ENCODE measurements at places on chromosomes 11 and 22.

DNA sequence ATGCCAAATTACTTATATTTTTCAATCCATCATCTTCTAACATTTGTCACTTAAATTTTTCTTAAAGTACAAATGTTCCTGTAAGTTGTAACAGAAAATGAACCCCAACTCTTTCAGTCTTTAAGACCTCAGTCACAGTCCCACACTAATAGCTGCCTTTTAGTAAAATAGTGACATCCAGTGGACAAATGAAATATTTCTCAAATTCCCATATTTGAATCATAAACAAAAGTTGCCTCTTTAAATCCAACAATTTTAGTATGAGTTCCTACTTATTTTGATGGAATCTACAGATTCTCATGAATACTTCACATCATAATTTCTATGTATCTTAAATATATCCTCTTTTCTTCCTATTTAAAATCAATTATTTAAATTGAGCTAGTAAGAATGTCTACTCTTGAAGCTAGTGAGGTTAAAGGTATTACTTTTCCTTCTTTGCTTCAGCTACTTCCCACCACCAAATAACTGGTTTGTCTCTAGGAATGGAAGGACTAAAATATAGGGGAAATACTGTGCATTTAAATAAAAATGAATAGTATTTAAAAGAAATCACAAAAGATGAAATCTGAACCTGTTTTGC is 9.2 kb downstream of the LIN7C start:
- DNase-seq, result no peak

GRCh38 chr11:70672991-70673653 is 274.8 kb downstream of the CTTN start:
- no peak for DNase-seq

DNA sequence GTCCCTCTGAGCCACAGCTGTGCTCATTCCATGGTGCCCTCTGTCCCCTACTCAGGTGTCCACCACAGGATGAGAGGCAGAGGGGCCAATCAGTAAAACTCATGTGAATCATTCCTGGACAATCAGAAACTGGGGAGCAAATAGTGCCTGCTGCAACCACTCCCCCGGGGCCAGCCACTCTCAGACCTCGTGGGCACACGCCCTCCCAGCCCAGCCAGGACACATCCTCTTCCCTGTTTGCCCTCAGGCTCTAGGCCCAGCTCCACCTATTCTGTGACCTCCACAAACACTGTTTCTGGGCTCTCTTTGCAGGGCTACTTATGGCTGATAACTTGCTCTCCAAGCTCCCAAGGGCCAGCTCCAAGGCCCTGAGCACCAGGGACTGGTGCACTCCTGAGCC is 14.0 kb upstream of the KCTD14 start:
- DNase-seq, result no peak

DNA sequence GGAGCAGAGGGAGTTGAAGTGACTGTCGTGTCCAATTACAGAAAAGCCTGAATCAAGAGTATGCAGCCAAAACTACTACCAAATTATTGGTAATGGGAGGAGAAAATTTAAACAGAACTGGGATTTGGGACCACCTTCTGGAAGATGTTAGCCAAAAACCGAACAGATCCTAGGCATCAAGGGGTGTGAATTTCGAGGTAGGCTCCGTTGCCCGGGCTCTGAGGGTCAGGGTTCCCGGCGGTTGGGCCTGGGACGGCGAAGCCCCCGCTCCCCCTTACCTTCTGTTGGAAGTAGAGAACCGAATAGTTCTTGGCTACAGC is 313 bp downstream of the PRCP start:
- no peak for DNase-seq

DNA sequence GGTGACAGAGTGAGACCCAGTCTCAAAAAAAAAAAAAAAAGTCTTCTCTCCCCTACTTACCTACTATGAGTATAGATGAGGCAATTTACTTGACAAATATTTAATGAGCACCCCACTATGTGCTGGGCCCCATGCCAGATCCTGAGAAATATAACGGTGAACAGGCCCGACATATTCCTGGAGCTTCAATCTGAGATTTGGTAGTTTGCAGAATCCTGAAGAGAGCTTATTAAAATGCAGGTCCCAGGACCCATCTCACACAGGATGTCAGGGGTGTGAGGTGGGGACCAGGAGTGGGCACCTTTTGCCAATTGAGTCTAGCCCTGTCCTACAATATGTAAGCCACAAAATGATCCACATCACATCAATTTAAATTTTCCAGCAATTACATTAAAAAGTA is 44.0 kb downstream of the KCNJ4 start:
- no peak for DNase-seq

- DNase-seq, result no peak
Measured at GRCh38 chr22:27128461-27129085, 471.2 kb downstream of the MIAT start.

DNA sequence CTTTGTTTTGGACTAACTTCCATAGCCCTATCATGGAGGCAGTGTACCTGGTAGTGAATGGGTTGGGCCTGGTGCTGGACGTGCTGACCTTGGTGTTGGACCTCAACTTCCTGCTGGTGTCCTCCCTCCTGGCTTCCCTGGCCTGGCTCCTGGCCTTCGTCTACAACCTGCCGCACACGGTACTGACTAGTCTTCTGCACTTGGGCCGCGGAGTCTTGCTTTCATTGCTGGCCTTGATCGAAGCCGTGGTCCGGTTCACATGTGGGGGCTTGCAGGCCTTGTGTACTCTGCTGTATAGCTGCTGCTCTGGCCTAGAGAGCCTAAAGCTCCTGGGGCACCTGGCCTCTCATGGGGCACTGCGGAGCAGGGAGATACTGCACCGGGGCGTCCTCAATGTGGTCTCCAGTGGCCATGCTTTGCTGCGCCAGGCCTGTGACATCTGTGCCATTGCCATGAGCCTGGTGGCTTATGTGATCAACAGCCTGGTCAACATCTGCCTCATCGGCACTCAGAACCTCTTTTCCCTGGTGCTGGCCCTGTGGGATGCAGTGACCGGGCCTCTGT is 846 bp downstream of the RNF26 start:
- DNase-seq, result no peak

- no peak for DNase-seq
Measured at GRCh38 chr11:112623057-112623456, 338.2 kb upstream of the NCAM1 start.

DNA sequence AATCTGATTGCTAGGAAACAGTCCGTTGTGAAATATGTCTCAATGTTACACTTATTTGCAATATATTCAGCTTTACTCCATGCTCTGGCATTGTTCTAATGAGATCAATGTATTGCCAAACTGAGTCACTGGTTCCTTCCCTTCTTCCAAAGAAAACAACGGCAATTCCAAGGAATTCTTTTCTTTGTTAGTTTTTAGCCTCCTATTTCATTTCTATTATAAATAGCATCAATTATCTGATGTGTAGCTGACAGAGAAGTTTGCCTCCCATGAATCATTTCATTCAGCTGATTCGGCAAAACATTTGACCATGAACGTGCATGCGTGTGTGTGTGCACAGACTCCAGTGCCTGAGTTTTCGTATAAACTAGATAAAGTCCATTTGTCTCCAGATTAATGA is 346.8 kb downstream of the ETS1 start:
- no peak for DNase-seq
